ENCODE measurements at places on chromosomes 2 and 18.

DNA sequence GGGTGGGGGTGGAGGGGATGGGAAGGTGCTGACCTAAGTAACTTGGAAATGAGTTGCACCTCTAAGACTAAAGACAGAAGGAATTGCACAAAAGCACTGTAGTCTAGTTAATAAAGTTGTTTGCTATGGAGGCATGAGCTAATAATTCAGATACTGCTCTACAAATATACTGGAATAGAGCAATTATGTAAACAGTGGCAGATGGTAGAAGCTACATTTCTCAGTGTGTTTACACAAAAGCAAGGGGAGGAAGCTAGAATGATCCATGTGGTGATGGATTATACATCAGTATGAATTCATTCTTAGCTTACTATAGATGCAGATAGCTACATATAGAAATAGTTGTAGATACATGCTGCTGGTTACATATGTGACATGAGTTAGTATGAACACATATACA lies 27.6 kb upstream of the UBE2F start:
- no peak for DNase-seq

GRCh38 chr18:3538456-3538855 lies 88.5 kb downstream of the TGIF1 start:
- DNase-seq: no peak

- DNase-seq: no peak
Observed at GRCh38 chr2:179938026-179938425, 69.1 kb downstream of the CWC22 start.

DNA sequence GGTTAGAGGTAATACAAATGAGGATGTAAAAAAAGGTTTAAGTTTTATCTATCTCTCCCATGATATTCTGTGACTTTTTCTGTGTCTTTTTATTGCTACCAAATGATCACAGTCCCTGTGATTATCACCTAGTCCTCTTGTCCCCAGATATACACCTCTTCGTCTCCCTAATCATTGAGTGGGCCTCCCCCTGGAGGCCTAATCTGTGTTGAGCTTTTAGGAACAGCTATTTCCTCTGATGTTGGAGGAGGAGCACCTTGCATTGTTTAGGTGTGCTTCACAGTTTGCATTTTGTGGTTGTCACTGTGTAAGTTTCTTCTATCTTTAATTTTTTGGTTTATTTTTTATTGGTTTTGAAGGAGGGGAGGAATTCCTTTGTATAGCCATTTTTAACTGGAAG lies 33.3 kb downstream of the CCDC85A start:
- no peak for DNase-seq

GRCh38 chr2:38836791-38837190 lies 38.9 kb downstream of the DHX57 start:
- no peak for DNase-seq

- no peak for DNase-seq
Observed at GRCh38 chr2:47002480-47003381, 87.1 kb upstream of the MCFD2 start.

GRCh38 chr18:10590412-10590811 lies 64.6 kb downstream of the NAPG start:
- DNase-seq: no peak

DNA sequence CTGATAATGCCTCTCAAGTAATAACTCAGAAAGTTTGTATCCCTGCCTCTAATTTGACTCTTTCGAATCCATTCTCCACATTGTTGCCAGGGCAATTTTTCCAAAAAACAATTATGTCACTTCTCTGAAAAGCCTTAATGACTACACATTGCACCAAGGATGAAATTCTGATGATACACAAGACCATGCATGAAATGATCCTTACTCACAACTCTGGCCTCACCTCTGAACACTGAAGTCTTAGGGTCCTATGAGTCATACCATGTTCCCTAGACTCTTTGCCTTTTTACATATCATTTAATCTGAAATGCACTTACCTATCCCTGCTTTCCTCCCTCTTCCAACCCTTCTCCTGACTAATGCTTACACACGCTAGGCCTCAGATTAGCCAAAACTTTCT lies 51.0 kb downstream of the WDPCP start:
- DNase-seq: no peak

DNA sequence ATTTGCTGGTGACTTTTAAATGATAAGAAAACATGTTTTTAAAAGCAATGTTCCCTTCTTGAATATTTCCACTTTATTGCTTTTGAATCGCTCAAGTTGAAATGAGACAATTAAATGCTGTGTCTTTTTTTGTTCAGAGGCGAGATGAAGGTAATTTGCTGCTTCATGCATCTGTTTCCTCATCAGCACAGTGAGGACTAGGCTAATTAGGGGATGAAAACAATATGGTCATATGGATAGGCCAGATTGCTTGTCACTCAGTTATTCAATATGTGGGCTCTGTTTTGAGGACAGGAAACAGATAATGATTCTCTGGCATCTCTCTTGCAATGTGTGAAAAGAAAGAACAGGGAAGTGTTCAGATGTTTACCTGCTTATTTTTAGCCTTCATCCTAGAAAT lies 61.0 kb downstream of the ERBB4 start:
- no peak for DNase-seq

Measured in activated CD4-positive, alpha-beta T cell treated with anti-CD3 and anti-CD28 coated beads, Interleukin-2, amount 50 U/mL, for 24 hours (primary cell).